Colonic mucosa (tissue), 4 donors: ENCODE measurements at places on chromosomes 1 and 21.
A peak's percentile ranks its signal among the peaks of the same experiment; 100 is the strongest.

DNA sequence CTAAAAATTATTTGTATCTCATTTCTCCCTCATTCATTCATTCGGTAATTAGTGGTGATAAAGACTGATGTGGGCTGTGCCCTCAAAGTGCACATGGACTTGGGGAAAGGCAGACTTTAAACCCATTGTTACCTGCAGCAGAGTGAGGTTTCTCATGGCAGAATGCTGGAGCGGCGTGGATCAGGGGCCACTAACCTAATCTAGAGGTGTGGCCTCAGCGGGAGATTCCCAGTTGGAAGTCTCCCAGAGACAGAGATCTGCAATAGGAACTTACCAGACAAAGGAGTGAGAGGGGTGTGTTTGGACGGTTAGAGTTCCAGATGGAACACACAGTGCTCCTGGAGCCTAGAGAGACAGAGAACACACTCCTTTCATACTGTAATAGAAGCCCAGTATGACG, 73.5 kb downstream of the VPS26C start:
- DNase-seq = no peak

DNA sequence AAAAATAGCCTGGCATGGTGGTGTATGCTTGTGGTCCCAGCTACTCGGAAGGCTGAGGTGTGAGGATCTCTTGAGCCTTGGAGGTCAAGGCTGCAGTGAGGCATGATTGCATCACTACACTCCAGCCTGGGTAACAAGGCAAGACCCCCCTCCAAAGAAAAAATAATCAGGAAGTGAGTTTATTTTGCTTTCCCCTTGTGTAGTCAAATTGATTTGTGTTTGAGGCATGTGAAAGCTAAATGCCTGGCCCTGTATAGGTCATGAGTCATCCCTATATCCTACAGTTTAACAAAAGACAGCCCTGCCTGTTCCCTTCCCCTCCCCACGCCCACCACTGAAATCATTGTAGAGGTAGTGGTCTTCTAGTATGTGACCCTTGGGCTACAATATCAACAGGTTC, 241.4 kb upstream of the JUN start:
- no peak for DNase-seq

DNA sequence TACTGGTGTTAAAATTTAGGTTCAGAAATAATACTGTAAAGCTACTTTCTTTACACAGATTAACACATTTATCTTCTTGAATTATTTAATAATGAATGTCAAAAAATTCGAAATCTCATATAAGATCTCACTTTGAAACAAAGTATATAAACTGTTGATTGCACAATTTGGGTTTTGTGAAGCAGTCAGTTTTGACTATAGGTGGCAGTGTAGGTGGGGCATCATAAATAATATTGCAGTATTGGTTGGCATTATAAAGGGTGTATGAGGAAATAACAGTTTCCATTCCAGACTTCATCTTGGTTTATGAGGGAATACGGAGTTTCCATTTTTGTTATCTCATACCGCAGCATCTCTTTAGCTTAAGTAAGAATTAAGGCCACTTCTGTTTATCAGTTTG, 49.9 kb downstream of the SUCO start:
- DNase-seq = no peak

- DNase-seq = no peak
These were observed 10.5 kb downstream of the AGL start for GRCh38 chr1:99860703-99861102.

DNA sequence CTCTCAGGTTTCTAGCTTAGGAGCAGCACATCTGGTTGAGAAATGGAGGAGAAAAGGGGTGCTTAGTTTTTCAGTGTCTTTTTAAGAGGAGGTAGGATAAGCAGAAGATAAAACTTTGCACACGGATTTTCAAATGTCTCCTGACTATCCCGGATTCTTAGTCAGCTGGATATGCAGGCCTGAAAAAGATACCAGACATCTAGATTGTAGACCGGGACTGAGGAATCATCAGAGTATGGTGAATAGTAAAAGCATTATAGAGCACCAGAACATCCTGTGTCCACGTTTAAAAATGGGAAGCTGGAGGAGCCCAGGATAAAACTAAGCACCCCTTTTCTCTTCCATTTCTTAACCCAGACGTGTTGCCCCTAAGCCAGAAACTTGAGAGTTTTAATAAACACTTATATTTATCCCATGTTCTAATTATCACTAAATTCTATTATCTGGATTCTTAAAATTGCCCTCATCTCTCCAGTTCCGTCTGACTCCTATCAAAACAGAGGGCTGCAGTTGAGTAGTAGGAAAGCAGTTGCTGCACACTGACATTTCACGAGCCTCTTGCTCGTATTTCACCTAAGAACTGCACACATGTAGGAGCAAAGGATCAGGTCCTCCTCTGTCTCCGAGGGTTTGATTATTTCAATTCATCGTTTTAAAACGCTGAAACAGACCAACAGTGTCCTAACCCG, 609 bp downstream of the PIGK start:
- no peak for DNase-seq

GRCh38 chr1:64887689-64888217, 78.6 kb downstream of the JAK1 start:
- DNase-seq = no peak

- DNase-seq = peak; percentile 71
These were observed 35.9 kb upstream of the CTTNBP2NL start for GRCh38 chr1:112359961-112360767.

DNA sequence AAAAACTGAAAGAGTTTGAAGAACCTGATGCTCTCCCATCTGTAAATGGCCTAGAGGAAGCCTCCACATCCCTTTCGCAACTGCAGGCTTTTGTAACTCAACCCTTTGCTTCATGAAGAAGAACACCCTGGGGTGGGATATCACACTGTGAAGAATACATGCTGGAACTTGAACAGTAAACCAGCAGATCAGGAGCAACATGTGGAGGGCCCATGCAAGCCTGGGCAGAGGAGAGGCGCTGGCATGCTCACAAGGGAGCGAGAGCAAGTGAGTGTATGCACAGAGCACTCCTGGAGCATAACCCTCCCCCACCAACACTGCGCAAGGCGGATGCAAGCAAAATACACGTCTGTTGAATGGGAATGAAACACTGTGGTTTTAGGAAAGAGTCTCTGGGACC, 24.6 kb upstream of the SPAG17 start:
- DNase-seq = no peak

- no peak for DNase-seq
These were observed 12.3 kb downstream of the SMG5 start for GRCh38 chr1:156270314-156270713.

- DNase-seq = no peak
These were observed 222 bp upstream of the GIPC2 start for GRCh38 chr1:78045563-78045925.

- no peak for DNase-seq
These were observed 53.9 kb downstream of the NR5A2 start for GRCh38 chr1:200081151-200081968.

- no peak for DNase-seq
These were observed 72.7 kb downstream of the MAST2 start for GRCh38 chr1:45876000-45876617.

DNA sequence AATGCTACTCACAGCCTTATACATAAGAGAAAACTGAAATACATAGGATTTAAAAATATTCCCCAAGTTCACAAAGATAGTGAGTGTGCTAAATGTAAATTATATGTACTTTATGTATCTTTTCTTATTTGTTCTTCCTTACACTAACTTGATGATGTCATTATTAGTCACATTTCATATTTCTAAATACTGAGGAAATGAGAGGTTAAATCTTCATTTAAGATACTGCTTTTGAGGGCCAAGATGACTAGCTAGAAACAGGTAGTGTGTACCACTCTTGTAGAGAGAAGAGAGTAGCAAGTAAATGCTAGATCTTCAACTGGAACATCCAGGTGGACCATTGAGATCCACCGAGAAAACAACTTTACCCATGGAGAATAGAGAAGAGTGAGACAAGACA, 29.8 kb downstream of the PYHIN1 start:
- DNase-seq = no peak

DNA sequence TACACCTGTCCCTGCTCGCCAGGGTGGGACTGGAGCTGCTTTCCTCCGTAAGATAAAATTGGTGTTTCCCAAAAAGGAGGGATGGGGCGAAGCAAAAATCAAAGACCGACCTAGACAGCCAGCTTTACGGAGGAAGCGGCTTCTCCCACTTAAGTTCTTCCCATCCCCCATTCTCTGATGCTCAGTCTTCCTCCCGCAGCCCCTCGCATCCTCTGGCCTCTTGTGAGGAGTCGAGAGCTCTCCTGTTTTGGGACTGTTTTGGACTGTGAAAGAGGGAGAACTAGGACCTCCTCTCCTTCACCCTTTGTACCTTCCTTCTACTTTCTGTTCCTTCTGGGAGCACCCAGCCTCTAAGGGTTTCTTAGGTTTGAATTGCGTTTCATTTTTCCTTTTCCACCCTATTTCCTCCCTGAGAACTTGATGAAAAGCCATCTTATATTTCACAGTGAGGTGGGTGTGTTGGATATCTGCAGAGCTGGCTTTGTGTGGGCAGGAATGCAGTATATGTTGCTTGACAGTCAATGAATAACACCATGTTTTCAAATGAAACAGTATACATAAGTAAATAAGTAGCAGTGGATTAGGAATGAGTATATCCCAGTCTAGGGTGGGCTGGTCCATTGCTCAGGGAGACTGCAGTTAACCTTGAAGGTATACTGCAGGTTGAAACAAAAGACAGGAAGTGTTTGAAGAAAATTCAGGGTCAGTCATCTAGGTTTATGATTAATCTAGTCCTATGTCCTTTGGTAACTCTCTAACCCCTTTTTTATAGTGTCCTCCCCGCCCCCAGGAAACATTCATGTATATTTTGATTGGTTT, 848 bp downstream of the CTTNBP2NL start:
- peak; percentile 64 for DNase-seq

GRCh38 chr21:38925923-38926322, 120.2 kb downstream of the ETS2 start:
- DNase-seq = no peak

- DNase-seq = no peak
These were observed 151.2 kb downstream of the PTBP2 start for GRCh38 chr1:96872757-96873156.

- peak; percentile 44 for DNase-seq
These were observed 1.3 kb upstream of the EFNA4 start for GRCh38 chr1:155062151-155062686.

DNA sequence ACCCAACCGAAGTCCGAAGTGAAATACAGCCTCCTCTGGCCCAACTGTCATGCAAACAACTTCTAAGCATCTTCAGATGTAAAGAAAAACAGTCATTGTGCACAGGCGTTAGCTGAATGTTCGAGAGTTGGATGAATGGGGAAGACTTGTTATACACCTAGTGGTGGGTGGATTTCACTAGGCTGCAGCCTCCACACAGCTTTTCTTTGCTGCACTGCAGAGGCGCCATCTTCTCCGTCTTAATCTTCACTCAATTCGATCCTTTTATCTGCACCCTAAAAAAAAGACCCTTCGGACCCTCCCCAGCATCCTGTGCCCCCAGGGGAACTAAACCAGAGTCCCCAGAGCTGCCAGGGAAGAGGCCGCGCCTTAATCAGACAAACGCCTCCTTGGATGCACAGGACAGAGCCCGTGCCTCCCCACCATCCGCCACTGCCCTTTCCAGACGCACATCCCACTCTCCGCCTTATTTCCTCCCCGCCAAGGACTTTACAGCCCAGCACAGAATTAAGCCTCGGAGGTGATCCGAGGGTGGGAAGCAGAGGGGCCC, 1.4 kb downstream of the APP start:
- peak; percentile 59 for DNase-seq

DNA sequence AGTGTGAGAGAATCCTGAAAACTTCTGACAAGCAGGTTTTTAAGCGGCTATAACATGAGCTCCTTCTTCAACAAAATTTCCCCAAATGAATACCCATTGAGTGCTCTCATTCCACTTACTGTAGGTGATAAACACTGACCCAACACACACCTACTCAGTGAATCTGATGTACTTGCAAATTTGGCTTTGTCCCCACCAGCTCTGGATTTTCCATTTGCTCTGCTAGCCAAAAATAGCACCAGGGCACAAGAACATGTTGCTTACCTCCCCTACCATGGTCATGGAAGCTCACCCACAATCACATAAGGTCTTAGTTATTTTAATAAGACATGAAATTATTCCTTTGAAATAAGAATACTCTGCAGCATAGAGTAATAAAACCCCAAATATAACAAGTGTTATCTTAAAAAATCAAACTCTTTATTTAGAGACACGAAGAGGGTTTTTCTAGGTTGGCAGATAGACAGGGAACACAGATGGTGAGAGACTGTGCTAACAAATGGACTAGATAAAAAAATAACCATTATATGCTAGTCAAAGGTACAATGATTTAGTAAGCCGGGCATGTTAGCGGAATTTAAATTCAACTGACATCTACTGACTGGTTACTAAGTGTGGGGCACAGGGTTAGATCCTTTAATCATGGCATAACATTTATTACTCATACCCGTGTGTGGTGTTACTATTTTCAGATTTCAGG, 291.9 kb downstream of the KCNH1 start:
- no peak for DNase-seq

GRCh38 chr1:15028102-15028501, 125.4 kb upstream of the TMEM51 start:
- no peak for DNase-seq

DNA sequence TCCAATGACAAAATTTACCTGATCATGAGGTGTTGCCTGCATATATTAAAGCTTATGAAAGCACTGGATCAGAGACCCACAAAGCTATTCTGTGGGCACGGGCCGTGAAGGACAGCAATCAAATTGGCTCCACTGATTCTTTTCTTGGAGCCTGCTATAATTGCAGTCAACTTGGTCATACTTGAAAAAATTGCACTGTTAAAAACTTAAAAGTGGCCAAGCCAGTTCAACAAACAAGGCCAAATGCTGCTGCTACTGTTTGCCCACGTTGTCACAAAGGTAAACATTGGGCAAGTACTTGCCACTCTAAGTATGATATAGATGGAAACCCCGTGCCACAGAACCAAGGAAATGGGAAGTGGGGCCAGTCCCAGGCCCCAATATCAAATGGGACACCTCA, 37.8 kb downstream of the CYP4A11 start:
- no peak for DNase-seq

DNA sequence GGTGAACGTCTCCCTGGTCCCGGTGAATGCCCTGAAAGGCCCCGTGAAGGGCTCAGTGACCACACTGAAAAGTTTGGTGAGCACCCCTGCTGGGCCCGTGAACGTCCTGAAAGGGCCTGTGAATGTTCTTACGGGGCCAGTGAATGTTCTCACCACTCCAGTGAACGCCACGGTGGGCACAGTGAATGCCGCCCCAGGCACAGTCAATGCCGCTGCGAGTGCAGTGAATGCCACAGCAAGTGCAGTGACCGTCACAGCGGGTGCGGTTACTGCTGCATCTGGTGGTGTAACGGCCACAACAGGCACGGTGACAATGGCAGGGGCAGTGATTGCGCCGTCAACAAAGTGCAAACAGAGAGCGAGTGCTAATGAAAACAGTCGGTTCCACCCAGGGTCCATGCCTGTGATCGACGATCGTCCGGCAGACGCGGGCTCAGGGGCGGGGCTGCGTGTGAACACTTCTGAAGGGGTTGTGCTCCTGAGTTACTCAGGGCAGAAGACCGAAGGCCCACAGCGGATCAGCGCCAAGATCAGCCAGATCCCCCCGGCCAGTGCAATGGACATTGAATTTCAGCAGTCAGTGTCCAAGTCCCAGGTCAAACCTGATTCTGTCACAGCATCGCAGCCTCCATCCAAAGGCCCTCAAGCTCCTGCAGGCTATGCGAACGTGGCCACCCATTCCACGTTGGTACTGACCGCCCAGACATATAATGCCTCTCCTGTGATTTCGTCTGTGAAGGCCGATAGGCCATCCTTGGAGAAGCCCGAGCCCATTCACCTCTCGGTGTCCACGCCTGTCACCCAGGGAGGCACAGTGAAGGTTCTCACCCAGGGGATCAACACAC, 41.5 kb downstream of the ZBTB17 start:
- DNase-seq = no peak
